ENCODE measurements at places on chromosomes 7 and 10. TPM values are rescaled to one million over a fixed set of nuclear protein-coding genes. Genes with fewer than 3 reads are reported as not detected.

DNA sequence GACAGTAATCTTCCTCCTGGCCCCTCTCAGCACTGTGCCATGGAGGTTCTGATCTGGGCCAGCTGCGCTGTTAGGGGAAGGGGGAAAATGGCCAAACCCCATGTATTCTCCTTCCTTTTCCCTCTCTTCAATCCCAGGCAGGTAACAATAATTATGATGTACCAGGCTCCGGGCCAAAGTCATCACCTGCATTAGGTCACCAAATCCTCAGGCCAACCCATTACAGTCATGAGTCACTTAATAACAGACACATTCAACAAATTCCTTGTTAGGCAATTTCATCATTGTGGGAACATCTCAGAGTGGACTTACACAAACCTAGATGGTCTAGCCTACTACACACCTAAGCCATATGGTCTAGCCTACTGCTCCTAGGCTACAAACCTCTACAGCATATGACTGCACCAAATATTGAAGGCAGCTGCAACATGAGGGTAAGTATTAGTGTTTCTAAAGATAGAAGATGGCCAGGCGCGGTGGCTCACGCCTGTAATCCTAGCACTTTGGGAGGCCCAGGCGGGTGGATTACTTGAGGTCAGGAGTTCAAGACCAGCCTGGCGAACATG, 2.2 kb upstream of the HSPB1 start:
- DNase-seq: peak; percentile 93

The SPDYE9 gene
- total RNA-seq: not detected

The SH2B2 gene
- 11.4 TPM for total RNA-seq

GRCh38 chr7:38425509-38425908, 152.1 kb upstream of the TARP start:
- DNase-seq: no peak

The OGDHL gene
- total RNA-seq: 1.7 TPM
